ENCODE measurements at places on chromosomes 16 and 17.

DNA sequence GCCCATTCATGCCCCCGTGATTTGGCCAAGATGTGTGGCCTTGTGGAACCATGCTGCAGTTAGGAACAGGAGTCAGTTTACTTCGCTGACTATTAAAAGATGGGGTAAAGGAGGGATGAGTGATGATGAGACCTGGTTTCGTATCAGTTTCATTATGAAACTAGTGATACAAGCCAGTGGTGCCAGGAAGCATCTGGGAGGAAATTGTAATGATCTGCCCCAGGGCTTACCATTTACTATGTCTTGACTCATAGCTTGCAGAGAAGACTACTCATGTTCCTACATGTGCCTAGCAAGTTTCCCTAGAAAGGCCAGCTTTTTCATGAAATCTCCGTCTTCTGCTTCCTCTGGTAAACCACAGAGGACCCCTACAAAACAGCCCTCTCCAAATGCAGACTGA, 23.2 kb downstream of the CDH3 start:
- no peak for DNase-seq

- DNase-seq: no peak
Measured at GRCh38 chr17:55478971-55479370, 32.3 kb downstream of the SMIM36 start.

GRCh38 chr16:3007059-3007956, 5.4 kb upstream of the CLDN9 start:
- DNase-seq: no peak

DNA sequence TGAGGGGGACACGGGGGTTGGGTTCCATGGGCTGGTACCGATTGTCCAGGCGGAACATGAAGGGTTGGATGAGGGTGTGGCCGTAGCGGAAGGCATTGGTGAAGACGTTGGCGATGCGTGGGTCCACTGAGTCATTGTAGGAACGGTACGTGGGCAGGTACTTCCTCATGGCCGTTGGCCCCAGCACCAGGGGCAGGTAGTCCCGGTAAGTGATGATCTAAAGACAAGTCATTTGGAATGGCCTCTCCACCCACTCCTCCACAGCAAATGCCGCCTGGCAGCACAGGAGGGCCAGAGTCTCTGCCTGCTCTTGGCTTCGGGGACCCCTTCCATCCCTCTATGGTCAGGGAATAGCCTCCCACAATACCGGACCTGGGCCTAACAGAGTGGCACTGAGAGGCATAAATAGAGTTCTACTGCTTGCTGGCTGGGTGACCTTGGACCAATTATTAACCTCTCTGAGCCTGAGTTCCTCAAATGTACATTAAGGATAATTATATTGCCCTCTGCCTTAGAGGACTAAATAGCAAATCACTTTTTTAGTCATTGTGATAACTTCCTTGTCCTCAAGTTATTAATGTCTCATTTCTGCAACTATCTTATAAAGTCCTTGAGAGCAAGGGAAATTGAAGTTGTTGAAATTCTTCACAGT, 7.2 kb downstream of the MPO start:
- no peak for DNase-seq

DNA sequence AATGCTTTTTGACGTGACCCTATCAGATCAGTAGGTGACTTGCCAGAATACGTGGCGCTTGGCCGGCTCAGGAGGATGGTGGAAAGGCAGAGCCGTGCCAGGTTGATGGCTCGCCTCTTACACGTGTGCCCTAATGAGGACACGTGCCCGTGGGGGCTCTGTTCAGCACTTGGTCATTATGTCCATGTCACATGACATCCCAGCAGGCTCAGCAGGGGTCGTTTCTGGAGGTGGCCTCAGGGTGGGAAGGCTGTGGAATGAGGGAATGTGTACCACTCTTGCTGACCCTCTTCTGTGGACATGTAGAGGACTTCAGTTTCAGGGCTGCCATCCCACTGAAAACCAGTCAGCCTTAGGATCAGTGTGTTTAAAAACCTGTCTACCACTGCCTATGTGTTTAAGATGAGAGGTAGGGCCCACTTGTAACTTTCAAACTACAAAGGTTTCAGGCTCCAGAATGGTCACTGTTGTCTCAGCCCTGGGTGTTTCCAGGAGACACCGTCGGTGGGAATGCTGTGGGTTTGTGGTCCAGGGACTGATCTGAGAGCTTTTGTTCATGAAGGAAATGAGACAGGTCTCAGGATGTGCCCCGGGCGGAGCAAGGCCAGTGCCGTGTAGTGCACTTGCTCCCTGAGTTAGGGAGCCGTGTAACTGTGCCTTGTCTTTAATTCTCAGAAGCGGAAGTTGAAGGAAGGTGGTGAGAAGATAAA, 12.1 kb downstream of the UBN1 start:
- DNase-seq: no peak

DNA sequence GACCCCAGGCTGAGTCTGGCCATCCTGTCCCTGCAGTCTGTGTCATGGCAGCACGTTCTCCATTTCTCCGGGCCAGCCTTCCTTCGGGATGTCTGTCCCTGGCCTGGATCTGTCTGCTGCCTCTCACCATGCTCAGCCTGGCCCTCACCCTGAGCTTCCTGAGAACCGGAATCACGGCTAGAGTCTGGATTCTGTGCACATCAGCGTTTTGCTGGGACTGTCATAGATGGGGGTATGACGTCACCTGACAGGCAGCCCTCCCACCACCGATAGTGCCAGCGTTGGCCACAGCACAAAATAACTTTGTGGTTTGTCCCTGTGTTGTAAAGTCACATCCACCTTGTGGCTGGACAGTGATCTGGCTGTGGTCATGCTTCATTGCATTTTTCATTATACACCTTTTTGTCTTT, 59.2 kb downstream of the B9D1 start:
- no peak for DNase-seq

DNA sequence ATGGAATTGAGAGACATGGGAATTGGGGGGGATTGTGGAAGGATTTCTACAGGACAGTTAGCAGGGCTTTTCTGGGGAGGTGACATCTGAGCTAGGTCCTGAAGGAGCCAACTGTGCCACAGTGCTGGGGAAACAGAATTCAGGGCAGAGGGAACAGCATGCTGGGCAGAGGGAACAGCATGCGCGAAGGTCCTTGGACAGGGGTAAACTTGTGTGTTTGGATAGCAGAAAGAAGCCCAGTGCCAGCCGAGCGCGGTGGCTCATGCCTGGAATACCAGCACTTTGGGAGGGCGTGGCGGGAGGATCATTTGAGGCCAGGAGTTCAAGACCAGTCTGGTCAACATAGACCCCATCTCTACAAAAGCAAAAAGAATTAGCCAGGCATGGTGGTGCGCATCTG, 3.8 kb downstream of the STX1B start:
- no peak for DNase-seq

GRCh38 chr17:68198931-68199836, 48.7 kb upstream of the AMZ2 start:
- DNase-seq: no peak

DNA sequence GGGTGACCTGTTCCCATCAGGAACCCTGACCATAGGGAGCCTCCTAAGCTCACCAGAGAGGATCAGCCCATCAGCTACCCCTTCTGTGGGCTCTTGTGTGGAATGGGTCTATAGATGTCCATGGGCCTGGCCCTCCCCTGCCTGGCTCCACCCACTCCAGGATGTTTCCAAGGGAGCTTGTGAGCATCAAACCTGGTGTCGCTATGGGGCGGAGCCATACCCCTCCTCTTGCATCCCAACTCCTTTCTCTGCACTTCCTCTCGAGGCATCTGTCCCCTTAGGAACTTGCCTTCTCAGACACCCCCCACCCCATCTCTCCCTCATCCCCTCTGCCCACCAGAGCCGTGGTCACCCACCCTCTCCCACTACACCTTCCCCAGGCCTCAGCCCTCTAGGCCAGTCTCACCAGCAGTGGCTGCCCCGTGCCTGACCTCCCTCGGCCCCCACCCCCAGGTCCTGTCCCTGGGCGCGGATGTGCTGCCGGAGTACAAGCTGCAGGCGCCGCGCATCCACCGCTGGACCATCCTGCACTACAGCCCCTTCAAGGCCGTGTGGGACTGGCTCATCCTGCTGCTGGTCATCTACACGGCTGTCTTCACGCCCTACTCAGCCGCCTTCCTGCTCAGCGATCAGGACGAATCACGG, 10.4 kb downstream of the KCNH6 start:
- DNase-seq: no peak

DNA sequence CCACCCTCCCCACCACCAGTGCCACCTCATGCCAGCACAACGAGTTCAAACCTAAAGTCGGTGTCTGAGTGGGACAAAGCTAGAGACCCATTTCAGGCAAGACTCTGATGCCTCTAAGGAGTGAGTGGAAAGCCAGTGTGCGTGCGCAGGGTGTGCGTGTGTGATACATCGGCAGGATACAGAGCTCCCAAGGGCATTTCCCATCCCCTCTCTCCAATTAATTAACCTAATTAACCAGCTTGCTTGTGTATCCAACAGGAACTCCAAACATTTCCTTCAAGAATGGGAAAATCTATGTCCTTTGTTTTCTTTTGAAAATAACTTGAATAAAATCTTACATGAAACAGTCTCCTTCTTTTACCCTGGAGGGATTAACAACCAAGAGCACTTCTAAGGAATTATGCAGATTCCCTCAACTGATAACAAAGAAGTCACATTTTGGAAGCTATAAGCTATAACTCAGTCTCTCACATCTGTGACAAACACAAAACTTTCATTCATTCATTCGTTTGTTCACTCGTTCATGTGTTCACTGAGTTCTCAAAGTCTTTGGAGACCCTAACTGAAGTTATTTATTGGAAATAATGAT, 9.9 kb downstream of the ATPAF2 start:
- no peak for DNase-seq

DNA sequence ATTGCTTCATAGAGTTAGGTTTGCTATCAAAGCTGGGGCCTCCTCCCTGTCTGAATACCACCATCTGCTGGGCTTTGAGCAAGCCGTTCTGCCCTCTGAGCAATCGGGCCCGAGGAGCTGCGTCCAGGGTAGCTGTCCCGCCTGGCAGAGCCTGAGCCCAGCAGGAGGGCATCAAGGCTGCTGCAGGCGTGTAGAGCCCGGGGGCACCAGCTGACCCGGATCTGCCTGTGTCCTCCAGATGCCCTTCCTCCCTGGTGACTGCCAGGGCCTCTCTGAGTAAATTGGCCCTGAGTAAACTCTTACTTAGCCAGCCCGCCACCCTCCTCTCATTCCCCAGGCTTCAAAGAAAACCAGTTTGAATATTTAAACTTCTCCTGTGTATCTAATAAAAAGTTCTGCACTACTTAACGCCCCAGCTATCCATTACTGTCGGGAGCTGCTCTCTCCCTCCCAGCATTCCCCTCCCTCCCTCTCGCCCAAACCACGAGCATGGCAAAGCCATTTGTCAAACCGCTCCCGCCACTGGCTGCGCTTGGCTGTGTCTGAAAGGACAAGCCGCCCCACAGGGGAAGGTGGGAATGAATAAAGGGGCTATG, 16.4 kb downstream of the CDK5RAP3 start:
- no peak for DNase-seq

GRCh38 chr17:27760069-27760885, 40.1 kb downstream of the NOS2 start:
- DNase-seq: no peak

GRCh38 chr17:50928646-50929045, 62.5 kb upstream of the TOB1 start:
- no peak for DNase-seq

- no peak for DNase-seq
Measured at GRCh38 chr17:46964315-46965265, 14.5 kb downstream of the RPRML start.

- peak; percentile 90 for DNase-seq
Measured at GRCh38 chr17:55238179-55238930, 26.4 kb upstream of the HLF start.

DNA sequence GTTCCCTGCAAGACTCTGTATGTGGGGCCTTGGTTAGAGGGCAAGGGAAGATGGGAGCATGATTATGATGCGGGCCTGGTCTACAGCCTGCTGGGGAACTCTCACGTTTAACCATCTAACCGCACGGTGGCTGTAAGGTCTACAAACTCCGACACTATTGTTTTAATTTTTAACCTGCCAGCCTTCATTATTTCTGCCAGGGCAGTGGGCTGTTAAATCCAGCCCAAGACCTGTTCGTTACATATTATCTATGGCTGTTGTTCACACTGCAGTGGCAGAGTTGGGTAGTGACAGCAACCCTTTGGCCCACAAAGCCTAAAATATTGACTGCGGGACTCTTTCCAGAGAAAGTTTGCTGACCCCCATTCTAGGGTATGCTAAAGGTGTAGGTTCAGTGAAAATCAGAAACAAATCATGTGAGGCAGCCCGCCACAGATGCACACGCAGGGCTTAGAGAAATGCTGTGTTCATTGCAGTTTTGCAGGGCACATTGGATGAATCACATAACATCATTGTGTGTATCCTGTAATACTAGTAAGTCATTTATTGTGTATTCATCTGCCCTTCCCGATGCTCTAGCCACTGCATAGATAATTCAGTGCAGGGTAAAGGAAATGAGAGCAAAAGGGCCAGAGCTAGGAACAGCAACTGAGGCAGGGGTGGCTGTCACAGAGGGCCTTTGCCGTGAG, 14.3 kb downstream of the SNX29 start:
- no peak for DNase-seq

DNA sequence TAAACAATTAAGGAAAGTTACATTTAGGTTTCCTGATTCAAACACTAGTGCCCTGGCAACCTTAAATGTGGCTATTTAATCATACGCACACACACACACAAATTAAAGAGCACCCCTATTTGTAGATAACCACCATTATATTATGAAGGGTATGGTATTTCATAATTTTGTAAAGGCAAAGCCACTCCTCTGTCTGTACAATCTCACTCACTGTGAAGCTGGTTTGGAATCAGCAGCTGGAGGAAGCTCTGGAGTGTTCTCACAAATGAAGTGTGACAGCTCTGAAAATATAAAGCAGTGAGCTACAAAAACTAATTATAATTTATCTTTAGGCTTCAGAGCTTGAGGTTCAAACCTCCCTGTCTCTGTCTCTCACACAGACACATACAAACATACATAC, 57.9 kb upstream of the KCNJ16 start:
- DNase-seq: no peak

GRCh38 chr17:73595479-73595878, 48.8 kb downstream of the SDK2 start:
- no peak for DNase-seq

DNA sequence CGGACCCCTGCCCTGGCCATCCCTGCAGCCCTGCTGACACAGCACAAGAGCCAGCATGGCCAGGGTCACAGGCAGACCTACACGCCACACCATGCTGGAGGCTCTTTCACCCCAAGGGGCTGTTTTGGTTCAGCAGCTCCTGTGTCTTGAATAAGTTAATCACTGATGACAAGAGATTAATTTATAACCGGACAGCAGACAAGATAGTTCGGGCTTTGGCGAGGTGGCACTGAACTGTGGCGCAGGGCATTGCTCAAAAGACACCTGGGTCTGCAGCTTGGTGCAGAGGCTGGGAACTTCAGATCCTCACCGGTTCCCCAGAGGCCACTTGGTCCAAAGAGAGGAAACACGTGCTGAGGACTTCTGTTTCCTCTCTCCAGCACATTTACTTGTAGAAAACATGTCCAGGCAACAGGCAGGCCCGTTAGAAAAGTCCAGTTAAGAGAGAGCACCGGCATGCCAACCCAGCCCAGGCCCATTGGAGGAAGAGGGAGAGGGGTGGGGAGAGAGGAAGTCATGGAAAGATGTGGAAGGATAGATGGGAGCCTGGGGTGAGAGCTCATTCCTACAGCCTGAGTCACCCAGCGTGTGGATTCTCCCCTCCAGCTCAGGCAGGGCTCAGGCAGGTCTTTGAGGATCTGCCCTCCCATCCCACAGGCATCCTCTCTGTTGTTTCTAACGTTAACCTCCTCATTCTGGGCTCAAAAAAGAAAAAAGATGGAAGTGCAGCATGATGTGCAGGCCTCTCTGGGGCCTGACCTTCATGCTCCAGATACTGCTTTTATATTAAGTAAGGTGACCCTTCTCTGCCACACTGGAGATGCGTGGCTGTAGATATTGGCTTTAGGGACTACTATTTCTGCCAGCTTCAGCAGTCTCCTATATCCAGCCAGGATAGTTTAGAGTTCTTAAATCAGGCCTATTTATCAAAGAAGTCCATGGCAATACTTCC, 80.0 kb upstream of the HNF1B start:
- DNase-seq: no peak
